ENCODE measurements at places on chromosomes 7 and 10. TPM values are rescaled to one million over a fixed set of nuclear protein-coding genes. Genes with fewer than 3 reads are reported as not detected.

DNA sequence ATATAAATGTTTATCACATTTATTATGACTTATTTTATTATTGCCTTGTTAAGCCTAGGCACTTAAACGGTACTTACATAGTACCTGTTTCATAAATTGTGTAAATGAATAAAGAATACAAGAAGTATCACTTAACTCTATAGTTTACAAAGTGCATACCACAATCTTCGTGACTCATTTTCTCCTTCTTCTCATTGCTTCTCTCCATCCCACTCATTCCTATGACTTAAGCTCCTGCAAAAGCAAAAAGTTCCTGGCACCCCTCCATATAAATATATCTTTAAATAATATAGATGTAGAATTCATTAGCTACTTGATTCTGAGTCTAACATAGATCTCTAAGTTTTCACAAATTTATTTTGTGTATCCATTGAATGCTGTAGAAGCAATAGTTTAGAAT, 1382.0 kb upstream of the CELF2 start:
- no peak for DNase-seq

NKX1-2 gene
- total RNA-seq = not detected

DNA sequence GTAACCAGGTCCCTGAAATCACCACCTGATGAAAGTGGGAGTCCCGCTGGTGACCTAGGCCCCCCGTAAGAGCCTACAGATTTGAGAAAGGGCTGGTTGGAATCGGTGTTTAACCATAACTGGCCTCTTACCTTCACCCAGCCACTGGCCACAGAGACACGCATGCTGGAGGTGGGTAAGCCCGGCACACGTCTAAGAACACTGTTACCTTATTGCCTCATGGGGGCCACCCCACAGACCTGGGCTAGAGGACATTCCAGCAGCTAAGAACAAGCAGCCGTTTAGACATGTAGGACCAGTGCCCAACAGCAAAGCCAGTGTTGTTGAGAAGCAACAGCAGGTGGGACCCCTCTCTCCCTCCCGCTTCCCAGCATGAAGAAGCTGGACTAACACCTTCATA, 2.5 kb upstream of the GDF2 start:
- DNase-seq = peak; percentile 59

TMEM176B gene
- 44.9 TPM for total RNA-seq

DNA sequence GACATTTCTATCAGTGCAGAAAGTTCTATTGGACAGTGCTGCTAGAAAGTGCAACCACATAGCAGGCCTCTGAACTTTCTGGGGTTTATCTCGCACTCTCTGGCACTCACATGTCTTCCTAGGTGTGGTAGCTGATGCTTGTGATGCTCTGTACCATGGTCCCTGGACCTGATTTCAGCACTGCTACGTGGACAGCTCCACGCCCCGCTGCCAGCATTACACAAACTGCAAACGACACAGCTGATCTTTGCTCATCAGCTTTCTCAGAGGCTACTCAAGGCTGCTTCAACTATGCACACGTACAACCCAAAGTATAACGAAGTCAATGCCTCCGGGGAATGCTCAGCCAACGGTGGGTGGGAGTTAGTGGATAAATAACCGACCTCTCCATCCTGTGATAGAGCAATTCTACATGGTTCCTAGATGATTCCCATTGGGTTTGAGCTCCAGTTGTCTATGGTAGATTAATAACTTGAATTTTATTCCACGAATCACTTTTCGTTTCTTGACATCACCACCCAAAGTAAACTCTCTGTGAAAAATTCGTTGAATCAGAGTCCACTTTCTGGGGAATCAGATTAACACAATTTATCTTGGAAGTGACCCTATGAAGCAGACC, 302.5 kb downstream of the ACTR3B start:
- no peak for DNase-seq

AMZ1 gene
- total RNA-seq = 0.08 TPM

DNA sequence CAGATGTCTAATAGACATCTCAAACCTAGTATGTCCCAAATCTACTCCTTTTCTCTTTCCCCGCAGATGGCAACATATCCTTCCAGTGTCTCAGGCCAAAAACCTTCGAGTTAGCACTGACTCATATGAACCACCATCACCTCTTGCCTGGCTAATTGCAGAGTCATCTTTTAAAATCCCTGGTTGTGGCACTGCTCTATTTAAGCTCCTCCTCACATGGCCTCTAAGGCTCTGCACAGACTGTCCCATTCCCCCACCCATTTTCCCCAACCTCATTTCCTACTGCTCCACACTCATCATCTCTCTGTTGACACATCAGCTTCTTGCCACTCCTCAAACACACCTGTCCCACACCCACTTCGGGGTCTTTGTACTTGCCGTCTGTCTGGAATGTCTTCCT, 16.8 kb upstream of the HBP1 start:
- no peak for DNase-seq

TRPV6 gene
- total RNA-seq = not detected

DNA sequence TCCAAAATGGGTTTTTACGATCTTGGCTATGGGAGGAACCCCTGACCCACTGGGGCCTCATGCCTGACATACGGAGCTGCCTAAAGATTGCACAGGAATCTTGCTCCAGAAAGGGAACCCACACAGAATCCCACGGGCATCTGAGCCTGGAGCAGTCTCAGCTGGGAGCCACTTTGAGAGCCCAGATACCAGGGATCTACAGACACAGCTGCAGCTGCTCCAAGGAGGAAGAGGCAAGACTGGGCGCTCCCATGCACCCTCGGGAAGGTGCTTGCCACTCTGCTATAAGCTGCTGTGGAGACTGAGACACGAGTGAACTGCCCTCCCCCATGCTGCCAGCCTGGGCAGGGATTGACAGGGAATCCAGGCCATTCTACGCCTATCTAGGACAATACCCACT, 202.5 kb downstream of the REEP3 start:
- DNase-seq = no peak

DNA sequence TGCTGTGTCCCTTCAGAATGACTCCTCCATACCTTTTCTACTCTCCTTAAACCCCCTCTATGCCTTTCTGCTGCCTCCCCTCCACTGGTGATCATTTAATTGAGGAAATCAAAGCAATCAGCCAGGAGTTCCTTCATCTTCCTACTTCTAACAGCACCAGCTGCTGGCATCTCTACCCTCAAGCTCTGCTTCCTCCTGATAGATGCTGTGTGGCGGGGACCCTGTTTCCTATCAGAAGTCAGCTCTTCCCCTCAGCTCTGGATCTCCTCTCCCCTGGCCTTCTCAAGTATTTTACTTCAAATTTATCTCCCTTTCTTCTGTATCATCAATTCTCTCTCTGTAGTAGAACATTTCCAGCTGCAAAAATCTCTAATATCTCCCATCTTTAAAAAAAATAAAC, 183.7 kb downstream of the ELMO1 start:
- DNase-seq = no peak

ASB10 gene
- total RNA-seq = 17.3 TPM

- DNase-seq = no peak
Measured at GRCh38 chr7:154096-154799, 38.1 kb upstream of the FAM20C start.

- no peak for DNase-seq
Measured at GRCh38 chr10:78045237-78045636, 11.6 kb downstream of the RPS24 start.

CYP3A7 gene
- not detected for total RNA-seq

DNA sequence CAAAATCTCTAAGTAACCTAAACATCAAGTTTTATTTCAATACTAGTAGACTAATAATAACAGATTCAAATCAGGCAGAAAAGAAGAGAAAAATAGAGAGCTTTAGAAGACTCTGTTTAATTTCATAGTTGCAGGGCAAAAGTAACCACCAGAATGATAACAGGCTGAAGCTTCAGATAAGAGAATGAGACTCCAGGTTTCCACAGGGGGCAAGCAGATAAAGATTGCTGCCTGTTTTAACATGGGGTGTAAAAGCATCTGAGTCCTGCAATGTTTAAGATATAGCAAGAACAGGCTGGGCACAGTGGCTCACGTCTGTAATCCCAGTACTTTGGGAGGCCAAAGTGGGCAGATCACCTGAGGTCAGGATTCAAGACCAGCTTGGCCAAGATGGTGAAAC, 11.0 kb downstream of the CROT start:
- DNase-seq = no peak

PLAU gene
- total RNA-seq = 15.3 TPM

- DNase-seq = no peak
Measured at GRCh38 chr7:64602086-64602485, 39.2 kb upstream of the ZNF680 start.

GRCh38 chr7:37439653-37440026, 9.0 kb downstream of the ELMO1 start:
- DNase-seq = no peak
